ENCODE measurements at places on chromosomes 11 and 22.
A peak's percentile ranks its signal among the peaks of the same experiment; 100 is the strongest.

DNA sequence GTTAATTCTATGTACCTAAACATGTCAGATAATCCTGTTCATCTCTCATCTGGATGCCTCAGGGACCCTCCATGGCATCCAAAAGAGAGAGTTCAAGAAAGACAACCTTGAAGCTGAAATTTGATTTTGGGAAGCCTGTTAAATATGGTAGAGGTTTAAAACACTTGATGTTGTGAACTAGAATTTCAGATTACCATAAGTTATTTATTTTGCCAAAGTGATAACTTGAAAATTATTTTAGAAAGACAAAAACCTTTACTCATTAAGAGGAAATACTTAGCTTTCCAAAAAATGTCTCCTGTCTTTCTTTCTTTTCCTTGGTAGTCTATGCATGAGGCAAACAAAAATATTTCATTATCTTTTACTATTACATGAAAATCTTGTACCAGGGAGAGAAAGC lies 714.0 kb downstream of the NTM start:
- no peak for DNase-seq

GRCh38 chr11:42043312-42043711 lies 583.9 kb upstream of the LRRC4C start:
- no peak for DNase-seq

DNA sequence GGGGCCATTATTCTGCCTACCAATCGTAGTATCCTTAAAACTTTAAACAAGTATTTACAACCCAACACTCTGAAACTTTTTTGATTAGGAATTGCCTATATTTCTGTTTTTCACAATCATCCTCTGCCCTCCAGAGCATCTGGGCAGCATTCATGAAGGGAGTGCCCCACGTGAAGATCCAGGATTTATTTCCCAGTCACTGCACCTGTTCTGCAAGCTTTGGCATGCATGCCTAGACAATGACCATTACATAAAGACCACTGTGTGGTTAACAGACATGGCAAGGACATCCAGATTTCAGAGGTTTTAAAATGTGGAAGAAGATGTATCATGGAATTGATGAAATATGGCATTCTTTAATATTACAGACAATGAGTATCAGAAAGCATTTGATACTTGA lies 1083.8 kb downstream of the TBC1D22A start:
- no peak for DNase-seq

GRCh38 chr22:44571566-44572413 lies 73.8 kb upstream of the RTL6 start:
- DNase-seq = no peak

DNA sequence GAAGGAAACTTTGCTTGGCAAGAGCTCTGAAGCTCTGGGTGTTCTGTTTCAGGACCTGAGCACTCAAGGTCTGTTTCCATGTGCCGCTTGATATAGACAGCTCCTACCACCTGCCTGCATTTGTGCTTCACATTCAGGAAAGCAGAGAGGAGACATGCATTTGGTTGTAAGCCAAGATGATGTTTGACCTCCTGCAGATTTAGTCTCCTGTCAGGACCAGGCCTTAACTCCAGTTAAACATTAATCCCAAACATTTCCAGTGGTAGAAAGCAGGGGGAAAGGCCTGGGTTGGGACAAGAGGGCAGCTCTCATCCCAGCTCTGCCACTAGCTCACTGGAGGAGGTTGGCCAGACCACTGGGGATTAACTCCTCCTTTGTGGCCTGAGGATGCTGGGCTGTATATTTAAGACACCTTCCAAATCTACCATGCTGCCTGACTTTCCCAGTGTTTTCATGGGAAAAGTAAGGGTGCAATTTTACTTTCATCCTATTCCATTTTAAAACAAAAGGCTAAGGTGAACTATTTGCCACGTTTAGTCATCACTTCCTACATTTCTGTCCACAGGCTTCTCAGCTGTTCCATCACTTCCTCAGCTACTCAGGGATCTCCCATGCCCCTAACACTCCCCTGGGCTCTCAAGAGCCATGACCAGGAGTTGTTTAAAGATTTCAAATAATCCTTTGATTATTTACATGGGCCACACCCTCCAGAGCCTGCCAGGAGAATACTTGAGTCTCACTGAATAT lies 80.9 kb downstream of the INSC start:
- no peak for DNase-seq

- DNase-seq = peak; percentile 74
These were observed 2.2 kb downstream of the PHF21B start for GRCh38 chr22:45007391-45008185.

DNA sequence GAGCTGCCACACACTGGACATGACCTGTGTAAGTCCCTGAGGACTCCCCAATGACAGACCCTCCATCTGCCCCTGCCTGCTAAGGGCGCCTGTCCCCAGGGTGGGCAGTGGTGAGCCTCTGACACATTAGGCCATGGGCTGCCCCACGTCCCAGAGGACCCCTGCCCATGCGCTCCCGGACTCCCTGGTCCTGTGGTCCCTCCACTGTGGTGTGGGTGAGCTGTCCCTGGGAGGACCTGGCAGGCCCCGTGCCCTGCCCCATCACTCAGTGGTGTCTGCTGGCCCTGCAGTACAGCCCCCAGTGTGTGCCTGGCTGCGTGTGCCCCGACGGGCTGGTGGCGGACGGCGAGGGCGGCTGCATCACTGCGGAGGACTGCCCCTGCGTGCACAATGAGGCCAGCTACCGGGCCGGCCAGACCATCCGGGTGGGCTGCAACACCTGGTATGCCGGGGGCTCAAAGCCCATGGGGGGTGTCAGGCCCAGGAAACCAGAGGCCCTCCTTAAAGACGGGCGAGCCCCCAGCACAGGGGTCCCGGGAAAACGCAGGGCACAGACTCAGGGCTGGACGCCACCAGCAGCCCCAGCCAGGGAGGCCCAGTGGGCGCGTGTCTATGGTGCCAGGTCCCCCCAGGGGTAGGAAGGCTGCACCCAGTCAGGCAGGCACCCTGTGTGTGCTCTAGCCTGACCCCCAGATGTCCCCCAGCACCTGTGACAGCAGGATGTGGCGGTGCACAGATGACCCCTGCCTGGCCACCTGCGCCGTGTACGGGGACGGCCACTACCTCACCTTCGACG lies 18.7 kb downstream of the MUC5AC start:
- no peak for DNase-seq

- DNase-seq = no peak
These were observed 766 bp downstream of the APOL2 start for GRCh38 chr22:36238373-36239149.

- DNase-seq = no peak
These were observed 2.2 kb upstream of the CABP2 start for GRCh38 chr11:67525275-67525976.

- DNase-seq = no peak
These were observed 89.1 kb downstream of the RPS6KA4 start for GRCh38 chr11:64447831-64448598.

- DNase-seq = no peak
These were observed 521.3 kb upstream of the CHORDC1 start for GRCh38 chr11:90744169-90744568.

DNA sequence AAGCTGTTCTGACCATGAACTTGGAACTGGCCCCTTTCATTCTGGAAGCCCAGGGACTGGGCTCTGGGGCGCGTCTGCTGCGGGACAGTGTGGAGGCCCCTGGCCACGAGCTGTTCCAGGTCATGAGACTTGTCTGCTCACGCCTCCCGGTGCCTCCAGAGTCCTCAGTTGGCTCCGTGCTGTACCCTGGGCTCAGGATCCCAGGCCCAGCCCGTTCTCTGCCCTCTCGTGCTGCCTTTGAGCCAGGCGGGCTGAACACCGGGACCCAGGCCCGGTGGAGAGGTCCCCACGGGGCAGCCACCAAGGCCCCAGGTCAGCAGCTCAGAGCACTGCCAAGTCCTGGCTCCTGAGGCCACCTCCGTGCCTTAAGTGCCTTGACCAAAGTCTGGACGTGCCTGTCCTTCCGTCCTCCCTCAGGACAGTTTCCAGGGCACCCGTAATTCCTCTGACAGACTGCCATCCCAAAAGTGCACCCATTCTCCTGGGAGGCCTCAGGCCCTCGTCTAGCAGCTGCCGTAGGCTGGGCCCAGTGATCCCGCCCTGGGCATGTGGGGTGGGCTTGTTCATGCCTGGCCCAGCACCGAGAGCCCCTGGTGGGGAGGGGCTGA lies 36.3 kb upstream of the PPARA start:
- no peak for DNase-seq

DNA sequence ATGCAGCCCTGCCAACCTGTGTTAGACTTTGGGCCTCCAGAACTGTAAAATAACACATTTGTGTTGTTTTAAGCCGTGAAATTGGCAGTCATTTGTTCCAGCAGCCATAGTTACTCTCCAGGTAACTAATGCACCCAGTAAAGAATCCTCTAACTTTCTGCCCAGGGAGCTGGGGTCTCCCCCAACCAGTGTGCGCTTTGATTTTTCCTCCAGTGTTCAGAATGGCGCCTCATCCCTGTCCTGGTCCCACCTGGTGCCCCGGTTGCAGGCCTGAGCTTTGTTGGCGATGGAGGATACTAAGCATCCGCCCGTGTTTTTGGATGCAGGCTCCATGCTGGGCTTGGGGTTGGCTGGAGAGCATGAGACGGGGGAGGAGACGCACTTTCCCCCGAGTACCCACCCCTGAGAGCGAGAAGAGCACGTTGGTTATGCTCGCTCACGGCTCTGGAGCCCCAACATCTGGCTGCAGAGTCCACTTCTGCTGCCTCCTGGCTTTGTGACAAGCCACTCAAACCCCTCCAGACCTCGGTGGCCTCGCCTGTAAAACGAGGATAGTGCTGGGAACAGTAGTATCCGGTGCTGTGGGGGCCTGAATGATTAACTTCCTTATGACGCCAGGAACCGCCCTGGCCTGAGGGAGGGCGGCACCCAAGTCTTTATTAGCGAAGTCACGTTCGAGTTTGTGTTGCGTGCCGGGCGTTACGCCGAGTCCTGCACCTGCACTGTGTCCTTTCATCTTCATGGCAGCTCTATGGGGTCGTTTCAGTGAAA lies 25.8 kb downstream of the MRGPRD start:
- DNase-seq = no peak

- peak; percentile 48 for DNase-seq
These were observed 3.1 kb upstream of the COMMD9 start for GRCh38 chr11:36292311-36292722.

GRCh38 chr22:46714550-46714949 lies 23.5 kb downstream of the CERK start:
- no peak for DNase-seq

GRCh38 chr22:44838316-44839016 lies 86.1 kb downstream of the ARHGAP8 start:
- no peak for DNase-seq

DNA sequence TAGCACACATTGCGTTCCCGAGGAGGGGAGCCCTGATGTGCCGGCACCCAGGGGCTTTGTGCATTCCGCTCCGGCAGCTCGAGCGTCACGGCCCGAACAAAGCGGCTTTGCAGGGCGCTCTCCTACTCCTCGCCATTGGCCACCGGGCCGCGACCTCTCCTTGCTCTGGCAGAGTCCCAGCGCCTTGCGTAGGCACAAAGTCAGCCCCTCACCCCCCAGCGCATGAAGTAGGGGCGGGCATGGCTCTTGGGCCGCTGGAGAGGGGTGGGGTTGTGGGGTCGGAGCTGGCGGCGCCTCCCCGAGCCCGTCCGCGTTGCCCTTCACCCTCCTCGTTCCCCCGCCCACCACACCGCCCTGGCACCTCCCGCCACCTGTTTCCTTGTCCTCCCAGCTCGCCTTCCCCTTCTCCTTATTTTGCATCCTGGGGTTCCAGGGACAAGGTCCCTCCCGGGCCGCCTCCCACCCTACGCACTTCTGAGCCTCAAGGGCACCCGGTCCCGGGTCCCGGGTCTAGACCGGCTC lies 753 bp upstream of the PPARA start:
- no peak for DNase-seq

GRCh38 chr11:64126796-64127195 lies 39.1 kb downstream of the MACROD1 start:
- DNase-seq = no peak

DNA sequence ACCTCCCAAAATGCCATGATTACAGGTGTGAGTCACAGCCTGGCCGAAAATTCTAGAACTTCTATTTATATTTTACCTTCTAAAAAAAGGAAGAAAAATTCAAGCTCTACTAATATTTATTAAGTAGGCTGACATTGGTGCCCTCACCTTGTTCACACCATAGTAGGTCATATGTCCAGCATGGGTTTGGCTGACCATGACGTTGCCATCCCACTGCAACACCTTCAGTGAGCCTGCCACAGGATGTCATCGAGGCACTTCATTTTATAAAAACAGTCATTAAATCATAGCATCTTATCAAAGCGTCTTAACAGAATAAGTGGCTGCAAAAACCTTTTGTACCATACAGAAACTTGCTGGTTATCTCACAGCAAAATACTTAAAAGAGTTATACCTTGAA lies 58.3 kb downstream of the LRRC32 start:
- DNase-seq = no peak

DNA sequence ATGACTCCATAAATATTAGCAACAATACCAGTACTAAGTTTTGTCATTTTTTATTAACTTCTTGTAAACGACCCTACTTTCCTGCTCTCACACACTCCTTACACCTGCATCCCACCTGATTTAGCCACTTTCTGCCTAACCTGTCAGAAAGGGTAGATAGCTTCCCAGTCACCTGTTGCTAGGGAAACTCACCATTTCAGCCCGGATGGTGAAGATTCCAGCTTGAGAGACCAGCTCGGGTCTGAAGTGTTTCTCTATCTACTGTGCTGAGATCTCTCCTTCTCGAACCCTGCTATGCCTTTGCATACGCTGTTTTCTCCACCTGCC lies at the start of gene PARVG:
PARVG (plus strand) TSS at position 220 of the 327 bp plus-strand sequence. CDS start 2,405 bp downstream, outside the sequence.
- peak; percentile 30 for DNase-seq

DNA sequence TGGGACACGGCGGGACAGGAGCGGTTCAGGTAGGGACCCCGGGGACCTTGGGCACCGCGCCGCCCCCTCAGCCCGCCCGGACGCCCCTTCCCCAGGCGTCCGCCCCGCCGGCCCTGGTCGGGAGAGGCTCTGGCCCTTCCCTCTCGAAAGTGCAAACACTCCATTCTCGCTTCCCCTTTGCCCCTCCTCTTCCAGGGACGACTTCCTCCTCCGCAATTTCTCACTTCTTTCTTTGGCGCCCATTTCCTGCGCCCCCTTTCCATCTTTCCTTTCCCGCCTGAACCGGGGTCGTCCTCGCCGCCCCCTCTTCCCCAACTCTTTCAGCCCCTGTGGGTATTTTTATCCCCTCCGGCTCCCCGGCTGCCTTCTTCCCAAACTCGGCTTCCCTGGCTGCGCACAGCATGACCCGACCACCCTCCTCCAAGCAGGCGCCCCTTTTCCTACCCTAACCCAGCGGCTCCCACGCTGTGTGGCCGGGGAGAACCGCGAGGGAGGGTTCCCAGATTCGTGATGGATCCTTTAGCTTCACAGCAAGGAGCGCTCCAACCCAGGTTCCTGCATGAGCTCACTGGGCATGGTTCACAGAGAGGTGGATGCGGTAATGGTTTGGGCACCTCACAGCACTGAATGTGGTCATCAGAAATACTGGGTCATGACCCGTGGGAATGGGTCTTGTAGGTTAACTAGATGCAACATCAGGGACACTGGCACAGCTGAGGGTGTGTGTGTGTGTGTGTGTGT lies 689 bp downstream of the RAB39A start:
- DNase-seq = peak; percentile 49

GRCh38 chr11:123356539-123356938 lies 73.5 kb upstream of the GRAMD1B start:
- DNase-seq = no peak

- DNase-seq = peak; percentile 81
These were observed 38.0 kb upstream of the TBCEL start for GRCh38 chr11:120985718-120986569.

Measured in HEK293T (cell line).